ENCODE measurements at places on chromosomes 3 and 15.

GRCh38 chr3:197758512-197758911 lies 8.8 kb downstream of the FYTTD1 start:
- DNase-seq: no peak

GRCh38 chr3:153079386-153079785 lies 82.6 kb upstream of the RAP2B start:
- DNase-seq: no peak

DNA sequence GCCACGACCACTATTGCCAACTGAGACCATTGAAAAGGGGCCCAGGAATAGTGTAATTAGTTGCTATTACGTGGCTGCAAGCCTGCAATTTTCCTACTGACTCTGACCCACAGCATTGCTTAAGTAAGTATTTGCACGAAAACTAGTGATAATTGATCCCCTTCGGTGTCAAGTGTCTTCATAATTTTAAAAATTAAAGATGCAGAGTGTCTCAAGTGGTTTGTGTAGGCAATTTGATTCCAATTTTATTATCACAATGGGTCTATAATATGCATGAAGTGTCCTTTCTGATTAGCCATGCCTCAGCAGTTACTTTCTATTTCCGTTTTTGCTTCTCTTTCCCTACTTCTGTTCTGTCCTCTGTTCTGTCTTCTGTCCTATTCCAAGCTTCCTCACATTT lies 259.2 kb downstream of the C3orf38 start:
- no peak for DNase-seq

GRCh38 chr3:156388497-156389448 lies 166.1 kb downstream of the SSR3 start:
- DNase-seq: peak; percentile 16

GRCh38 chr3:64049832-64050231 lies 26.5 kb upstream of the PSMD6 start:
- DNase-seq: no peak

DNA sequence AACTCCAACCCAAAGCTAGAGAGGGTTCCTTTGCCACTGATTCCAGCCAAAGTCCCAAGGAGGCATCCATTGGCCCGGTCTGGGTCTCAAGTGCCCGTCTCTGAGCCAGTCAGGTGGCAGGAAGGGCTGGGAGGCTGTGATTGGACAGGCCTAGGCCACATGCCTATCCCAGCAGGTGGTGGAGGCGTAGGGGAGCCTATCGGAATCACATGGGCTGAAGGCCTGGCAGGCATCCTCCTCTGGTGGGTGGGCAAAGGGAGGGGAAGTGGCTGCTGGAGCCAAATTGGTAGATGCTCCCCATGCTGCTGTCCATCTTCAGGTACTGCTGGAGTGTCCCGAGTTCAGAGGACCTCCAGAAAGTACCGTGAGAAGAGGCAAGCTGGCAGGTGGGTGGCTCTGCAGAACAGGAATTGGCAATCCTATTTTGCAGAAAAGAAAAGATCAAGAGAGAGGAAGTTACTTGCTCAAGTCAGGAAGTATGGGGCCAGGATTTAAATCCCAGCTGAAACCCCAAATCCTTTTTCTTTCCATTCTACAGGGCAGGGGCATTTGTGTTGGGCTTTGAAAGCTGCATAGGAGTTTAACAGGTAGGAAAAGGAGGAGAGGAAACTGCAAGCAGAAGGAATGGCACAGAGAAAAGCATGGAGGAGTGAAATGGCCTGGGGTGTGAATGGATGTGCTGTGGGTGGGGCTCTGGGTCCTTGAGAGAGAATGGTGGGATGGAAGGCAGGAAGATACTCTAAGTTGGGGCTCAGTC lies 3.7 kb downstream of the CHST13 start:
- peak; percentile 35 for DNase-seq

DNA sequence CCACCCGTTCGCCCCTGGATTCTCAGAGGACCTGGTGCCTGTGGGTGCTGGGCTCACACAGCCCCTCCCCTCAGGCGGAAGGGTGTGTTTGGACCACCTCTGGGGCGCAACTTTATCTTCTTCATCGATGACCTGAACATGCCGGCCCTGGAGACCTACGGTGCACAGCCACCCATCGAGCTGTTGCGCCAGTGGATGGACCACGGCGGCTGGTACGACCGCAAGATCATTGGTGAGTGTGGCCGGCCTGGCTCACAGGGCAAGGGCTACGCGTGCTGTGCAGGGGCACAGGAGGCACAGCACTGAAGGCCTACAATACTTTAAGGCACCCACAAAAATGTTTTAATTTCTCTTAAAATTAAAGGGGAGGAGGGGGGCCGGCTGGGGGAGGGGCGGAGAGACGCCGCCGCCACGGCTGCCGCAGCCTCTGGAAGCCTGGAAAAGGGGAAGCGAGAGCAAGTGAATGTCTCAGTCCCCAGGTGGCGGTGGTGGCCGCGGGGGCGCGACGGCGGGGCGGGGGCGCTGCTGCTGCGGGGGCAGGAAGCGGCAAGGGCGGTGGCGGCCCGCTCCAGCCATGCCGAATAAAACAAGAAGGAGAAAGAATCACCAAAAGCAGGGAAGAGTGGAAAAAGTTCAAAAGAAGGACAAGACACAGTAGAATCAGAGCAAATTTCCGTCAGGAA lies 56.8 kb downstream of the DNAH1 start:
- DNase-seq: peak; percentile 28

DNA sequence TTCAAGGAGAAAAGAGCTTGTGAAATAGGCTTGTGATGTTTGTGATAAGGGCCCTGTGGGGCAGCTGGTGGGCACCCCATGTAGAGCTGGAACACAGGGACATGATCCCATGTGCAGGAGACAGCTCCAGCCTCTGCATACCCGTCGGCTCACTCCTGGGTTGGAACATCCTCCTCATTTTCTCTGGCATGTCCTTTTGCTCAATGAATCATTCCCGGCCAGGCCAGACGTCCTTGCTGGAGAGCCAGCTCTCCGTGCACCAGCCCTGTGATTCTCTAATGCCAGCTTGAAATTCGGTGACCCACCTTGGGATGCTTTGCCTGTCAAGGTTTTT lies 77.3 kb downstream of the SMAD3 start:
- DNase-seq: no peak

DNA sequence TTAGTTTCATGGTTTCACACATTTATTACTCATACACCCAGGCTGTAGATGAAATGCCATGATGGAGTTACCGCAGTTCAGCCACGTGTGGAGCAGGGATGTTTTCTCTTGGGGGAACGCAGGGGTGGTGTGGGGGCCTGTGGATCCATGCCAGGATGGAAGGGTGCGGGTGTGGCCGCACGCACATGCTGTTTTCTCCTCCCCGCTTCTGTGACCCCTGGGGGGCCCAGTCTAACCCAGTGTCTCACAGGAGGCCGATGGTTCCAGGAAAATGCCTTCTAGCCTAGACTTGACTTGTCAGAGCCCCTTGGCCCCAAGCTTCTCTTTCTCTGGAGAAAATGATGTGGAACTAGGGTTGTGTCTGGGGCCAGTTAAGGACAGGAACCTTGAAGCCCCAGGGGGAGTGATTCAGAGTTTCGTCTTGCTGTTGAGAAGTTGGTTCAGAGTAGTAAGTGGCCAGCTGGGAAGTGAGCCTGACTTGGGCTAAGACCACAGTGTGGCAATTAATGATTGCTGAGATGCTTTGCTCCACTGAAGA lies 240.4 kb upstream of the BHLHE40 start:
- DNase-seq: no peak

DNA sequence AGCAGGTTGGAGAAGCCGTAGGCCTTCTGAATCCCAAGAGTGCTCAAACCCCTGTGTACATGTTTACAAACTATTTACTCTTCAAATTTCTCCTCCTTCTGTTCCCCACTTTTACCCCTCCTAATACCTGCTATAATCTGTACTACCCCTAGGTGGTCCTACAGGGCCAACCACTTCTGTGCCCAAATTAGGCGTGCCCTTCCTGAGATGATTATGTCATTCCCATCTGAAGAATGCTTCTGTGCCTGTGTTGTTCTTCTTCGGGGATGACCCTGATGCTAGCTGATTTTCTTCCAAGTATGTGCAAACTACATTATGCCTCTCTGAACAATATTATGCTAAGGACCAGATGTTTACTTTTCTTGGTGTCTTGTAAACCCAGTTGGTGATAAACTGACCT lies 20.5 kb downstream of the RBP2 start:
- peak; percentile 3 for DNase-seq

- DNase-seq: peak; percentile 17
These were observed 866 bp downstream of the TNIK start for GRCh38 chr3:171459137-171459941.

DNA sequence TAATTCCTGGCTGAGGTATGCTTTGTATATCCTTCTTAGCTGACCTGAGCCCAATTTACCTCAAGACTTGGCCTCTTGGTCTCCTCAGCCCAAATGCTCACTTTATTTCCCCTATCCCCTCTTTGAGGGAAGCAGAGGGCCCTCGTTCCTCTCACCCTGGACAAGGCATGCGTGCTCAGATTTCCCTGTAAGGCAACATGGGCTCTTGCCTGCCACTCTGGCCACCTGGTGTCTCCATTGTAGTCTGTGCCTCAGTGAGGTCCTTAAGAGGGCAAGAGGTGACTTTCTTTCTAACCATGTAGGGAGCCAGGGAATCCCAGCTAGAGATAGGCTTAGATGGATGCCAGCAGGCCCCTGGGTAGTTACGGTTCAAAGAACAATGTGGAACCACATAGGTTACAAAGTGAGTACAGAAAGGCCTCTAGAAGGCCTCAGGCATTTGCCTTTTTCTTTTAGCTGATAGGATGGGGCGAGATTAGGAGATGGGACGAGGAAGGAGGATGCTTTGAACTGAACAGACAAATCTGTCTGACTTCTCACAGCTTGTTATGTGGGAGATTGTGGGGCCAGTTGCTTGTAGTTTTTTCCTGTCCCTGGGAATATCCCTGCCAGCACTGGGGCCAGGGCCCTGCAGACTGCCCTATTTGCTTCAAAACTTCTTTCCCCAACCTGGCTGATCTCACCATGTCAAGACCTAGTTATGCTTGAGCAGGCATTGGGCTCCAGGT lies 1.1 kb upstream of the INTS14 start:
- no peak for DNase-seq

GRCh38 chr3:146598535-146598934 lies 6.6 kb downstream of the PLSCR5 start:
- no peak for DNase-seq

DNA sequence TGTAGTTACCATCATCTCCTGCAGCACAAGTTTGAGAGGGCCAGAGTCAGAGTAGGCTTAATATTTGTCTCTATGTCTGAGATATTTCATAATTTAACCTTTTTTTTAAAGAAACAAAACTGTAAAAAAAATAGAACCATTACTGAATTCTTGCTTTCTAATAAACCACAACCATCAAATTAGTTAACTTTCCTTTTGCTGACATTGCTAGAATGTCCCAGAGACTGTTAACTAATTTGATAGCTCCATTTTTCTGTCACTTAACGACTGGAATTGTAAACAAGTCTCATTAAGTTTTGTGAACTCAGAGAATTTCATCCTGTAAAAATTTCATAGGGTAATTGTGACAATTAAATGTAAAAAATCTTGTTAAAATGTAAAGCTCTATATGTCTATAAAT lies 35.6 kb downstream of the IMPG2 start:
- DNase-seq: no peak

DNA sequence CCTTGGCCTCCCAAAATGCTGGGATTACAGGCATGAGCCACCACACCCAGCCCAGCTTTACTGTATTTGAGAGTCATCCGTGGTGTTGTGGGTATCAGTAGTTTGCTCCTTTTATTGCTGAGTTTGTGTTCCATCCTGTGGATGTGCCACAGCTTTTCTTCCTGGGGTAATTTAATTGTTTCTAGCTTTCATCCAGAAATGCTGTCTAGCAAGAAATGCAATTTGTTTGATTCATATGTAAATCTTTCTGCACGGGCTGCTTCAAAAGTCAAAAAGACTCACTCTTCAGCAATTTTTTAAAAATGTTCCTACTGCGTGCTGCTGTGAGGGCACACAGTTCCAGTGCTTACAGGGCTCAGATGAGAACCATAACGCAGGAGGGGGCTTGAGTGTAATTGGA lies 47.1 kb downstream of the CORO2B start:
- no peak for DNase-seq

- no peak for DNase-seq
These were observed 62.7 kb downstream of the CCNL1 start for GRCh38 chr3:157097198-157097597.
